MCF 10A (cell line): ENCODE measurements at places on chromosomes 11 and 22.

DNA sequence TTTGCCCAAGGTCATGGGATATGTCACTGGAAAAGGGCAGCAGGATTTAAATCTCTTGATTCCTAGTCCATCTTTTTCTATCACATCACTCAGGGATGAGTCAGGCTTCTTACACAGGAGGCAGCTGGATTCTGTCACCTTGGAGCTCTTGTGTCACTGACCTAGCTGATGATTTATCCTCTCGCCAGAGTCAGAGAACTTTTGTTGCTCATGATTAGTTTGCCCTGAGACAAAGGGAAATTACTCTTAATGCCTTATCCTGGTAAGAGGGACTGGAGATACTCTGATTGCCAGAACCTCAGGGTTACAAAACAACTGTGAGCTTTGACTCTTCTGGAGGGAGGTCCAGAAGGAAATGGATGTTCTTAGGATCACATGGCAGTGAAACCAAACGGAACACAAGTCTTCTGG lies 10.1 kb downstream of the COA4 start:
- DNase-seq: peak; percentile 75

DNA sequence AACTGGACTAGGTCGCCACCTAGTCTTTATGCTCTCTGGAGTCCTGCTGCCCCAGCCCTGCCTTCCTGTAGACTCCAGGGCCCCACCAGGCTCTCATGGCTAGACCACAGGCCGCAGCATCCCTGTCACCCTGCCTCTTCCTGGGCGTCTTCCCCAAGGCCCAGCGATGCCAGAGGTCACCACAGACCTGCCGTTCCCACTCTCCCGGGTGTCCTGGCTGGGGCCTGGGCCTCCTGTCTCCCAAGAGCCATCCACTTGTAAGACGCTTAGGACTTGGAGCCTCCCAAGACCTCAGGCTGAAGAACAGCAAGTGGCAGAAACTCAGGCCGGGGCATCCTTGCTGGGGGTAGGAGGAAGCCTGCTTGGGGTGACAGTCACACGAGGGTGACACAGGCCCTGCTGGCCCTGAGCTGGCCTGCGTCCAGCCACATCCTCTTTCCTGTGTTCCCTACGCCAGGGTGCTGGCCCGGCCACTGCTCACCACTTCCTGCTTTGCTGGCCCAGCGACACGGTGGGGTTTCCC lies 2.0 kb upstream of the TCIRG1 start:
- DNase-seq: no peak

- DNase-seq: no peak
Measured at GRCh38 chr11:34252651-34253050, 105.2 kb downstream of the ABTB2 start.

- DNase-seq: no peak
Measured at GRCh38 chr11:132864811-132865576, 667.3 kb downstream of the OPCML start.

GRCh38 chr11:109023036-109023435 lies 358.2 kb downstream of the DDX10 start:
- no peak for DNase-seq

DNA sequence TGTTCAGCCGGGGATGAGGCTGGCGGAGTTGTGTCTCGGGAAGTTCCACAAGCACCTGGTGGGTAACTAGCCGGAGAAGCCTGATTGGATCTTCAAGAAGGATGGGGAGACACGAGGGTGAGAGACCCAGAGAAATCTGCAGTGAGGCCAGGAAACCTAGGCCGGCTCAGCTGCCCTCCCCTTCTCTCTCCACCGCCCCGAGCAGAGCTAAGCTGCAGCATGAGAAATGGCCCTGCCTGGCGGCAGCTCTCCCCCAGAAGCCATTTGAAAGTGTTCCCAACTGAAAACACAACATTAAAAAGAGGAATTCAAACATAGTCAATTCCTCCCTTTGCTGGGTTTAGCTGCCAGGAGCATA lies 77.8 kb upstream of the SHISAL1 start:
- no peak for DNase-seq

DNA sequence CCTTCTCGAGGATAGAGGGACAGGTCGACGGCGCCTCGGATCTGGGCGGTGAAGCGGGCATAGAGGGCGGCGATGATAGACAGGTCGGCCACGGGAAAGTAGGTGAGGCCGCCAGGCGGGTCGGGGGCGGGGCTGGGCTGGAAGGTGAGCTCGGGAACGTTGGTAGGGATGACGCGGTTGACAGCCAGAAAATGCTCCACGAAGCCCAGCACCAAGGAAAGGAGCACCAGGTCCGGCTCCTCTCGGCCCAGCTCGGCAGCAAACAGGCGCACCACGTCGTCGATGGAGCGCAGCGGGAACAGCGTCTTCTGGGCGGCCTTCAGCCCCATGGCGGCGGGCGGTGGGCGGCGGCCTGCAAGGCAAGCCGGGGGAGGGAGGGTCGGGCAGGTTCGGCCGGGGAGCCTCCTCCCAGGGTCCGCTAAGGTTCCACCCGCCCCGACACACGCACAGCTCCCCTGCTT lies 540 bp downstream of the MEN1 start:
- DNase-seq: peak; percentile 50

GRCh38 chr11:70867281-70868047 lies 384.9 kb downstream of the SHANK2 start:
- no peak for DNase-seq

DNA sequence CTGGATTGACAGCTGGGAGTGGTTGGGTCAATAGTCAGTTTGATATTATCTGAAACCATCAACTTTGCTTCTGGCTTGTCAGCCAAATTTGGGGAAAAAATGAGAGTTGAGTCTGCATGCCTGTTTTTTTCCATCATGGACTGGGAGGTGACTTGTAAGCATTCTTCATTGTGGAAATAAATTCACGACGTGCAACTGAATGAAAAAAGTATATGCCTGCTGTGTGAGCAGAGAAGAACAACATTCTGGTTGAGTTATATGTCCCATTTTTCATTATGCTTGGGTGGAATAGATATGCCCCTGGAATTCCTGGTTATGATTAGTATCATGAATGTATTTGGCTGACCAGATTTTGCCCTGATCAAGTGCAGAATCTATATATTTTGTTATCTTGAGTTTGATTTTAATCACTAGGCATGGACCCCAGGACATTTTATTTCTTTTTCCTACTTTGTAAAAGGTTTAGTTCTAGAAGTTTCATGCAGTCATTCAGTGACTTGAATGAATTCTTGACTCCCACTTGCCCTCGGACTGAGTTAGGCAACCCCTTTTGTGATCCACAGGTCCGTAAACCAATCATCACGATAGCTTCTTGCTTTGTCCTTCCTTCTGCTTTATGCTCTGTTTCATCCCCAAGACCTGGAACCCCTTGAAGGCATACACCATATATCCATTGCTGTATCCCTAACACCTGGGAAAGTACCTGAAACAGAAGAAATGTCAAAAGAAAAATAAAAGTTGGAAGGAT lies 205.8 kb downstream of the NAV2 start:
- DNase-seq: peak; percentile 65

DNA sequence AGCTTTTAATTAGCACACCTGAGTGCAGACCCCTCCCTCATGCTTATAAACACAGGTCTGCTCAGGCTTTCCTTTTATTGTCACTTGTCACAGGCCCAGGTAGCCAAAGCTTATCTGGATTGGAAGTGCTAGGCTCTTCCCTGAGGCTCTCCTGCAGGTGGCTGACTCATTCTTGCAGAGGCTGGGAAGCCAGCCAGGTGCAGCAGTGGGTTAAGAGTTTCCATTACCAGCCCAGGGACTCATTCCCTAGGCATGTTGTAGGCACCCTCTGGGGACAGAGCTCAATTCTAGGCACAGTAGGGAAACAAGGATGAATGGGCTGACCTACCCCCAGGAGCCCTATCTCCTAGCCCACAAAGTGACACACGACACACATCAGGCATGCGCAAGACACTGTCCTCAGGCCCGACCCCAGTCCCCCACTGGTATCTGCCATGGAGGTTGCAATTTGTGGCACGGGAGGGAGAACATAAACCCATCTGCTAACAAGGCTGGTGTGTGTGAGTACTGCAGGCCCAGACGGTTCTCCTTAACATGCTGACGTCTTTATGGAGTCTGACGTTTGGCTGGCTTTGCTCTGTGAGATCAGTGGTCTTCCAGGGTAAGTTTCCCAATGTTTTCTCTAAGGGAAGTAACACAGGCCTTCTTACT lies 94.2 kb downstream of the ABTB2 start:
- DNase-seq: peak; percentile 90

GRCh38 chr11:66006134-66006890 lies 4.0 kb downstream of the BANF1 start:
- no peak for DNase-seq

DNA sequence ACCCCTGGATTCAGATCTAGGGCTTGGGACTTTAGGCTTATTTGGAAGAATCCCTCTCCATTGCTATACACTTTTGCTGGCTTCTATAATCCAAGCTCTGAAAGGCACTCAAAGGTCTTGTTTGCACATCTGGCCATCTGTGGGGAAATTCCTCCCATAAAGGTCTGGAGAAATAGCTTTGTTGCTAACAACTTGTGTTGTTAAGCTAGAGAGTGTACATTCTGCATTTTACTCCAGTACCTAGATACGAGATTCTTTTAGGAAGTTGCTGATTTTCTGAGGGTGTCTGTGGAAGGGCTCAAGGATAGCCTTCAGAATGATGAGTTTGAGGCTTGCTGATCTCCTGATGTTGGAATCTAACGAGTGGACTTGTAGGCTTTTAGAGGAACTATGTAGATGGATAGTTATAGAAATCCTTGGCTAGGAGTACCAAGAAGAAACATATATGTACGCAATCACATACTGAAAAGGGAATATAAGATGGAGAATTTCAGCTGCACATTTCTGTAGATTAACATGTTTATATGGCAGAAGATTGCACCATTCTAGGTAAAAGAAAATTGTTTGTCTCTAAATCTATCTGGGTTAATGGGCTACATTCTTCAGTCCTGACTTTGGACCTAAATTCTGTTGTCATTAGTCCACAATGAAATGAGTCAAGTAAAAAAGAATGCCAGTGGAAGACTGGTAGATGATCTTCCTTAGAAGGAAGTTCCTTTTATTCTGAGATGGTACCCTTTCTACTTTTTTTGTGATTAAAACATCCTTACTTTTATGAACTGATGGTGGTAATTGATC lies 51.0 kb downstream of the UBASH3B start:
- DNase-seq: peak; percentile 17

DNA sequence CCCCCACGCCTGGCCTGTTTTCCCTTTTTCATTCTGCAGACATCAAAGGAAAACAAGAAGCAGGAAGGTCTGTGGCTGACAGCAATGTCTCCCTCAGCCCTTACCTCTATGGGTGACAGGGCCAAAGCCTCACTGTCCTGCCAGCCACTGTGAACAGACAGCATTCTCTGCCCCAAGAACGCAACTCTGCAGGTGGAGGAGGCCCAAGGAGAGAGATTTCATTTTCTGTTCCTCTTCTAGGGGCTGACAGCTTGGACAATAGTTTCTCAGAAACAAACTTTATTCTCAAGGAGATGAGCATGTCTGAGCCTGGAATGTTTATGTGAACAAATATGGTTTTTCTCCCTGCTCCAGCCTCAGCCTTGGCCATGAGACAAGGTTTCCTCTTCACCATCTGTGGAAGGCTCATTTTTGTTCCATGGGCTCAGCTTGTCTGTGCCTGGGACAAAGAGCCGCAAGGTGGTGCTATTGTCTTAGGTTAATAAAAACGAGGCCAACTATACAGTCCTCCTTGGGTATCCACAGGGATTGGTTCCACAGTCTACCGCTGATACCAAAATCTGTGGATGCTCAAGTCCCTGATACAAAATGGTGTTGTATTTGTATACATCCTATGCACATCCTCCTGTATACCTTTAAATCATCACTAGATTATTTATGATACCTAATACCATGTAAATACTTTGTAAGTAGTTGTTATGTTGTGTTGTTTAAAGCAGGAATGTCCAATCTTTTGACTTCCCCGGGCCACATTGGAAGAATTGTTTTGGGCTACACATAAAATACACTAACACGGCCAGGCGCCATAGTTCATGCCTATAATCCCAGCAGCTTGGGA lies 5.8 kb downstream of the PIWIL3 start:
- peak; percentile 72 for DNase-seq

DNA sequence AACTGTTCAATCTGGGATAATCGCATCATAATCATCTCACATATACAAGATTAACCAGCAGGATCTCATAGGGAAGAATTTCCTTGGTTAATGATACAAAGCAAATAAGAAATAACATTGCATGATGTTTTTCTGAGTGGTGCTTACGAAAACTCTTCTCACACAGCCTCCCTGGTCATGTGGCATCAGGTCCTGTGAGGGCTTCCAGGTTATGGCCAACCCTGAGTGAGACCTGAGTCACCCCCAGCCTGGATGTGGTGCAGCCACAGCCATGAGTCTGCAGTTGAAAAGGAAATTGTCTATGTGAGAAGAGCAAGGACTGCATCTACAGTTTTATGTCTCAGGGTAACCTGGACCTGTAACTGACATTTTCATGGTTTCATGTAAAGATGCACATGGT lies 90.5 kb upstream of the XKR3 start:
- peak; percentile 21 for DNase-seq

GRCh38 chr11:18088966-18089365 lies 16.9 kb downstream of the SAAL1 start:
- DNase-seq: no peak

- peak; percentile 77 for DNase-seq
Measured at GRCh38 chr11:65429068-65429681, 6.6 kb downstream of the NEAT1 start.

- DNase-seq: peak; percentile 91
Measured at GRCh38 chr11:46356924-46357482, 9.7 kb downstream of the DGKZ start.

DNA sequence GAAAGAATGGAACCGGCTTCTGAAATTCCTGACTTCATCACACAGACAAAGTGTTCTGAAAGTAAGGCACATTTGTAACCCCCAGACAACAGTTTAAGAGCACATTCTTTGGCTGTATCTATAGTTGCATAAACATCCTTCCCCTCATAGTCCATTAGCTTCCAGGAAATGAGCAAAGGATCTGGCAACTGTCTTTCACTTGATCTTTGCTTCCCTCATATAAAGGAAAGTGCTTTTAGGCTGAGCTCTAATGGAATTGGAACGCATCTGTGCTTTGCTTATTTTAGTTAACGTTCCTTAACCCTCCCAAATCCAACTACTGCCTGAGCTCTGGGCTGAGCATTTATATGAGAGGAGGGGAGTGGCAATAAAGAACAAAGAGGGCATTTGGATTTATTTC lies 76.9 kb upstream of the API5 start:
- DNase-seq: no peak

DNA sequence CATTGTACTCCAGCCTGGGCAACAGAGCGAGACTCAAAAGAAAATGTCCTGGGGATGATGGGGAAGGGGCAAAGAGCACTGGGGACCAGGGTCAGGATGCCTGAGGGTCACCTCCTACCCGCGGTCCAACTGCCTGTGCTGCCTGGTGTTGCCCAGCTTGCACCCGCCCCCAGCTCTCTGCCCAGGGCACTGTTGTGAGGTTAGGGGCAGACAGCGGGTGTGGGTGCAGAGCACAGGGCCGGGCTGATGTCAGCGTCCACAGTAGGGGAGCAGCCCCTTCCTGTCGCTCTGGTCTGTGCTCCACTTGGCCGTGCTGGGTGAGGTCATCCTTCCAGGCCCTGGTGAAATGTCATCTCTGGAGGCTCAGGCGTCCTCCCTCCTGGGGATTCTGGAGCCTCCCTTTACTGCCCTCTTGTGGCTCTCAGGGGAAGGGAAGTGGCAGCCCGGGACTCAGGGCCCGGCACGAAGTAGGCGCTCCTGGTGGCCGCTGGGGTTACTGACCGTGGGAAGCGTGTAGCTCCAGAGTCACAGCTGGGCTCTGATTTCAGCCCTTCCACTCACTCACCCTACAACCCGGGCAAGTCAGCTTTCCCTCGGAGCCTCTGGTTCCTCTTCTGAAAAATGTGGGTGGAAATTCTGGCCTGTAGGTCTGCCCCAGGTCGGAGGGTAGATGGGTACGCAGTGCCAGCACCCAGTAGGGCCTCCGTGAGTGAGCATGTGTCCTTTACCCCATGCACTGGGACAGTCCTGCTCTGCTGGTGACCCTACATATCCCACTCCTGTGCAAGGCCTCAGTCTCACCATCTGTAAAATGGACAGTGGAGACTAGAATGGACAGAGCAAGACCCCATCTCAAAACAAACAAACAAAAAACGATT lies 17.3 kb upstream of the PRR5 start:
- peak; percentile 92 for DNase-seq
